CD8-positive, alpha-beta memory T cell (primary cell): ENCODE measurements at places on chromosomes 1 and 21. TPM values are rescaled to one million over a fixed set of nuclear protein-coding genes. Genes with fewer than 3 reads are reported as not detected.

DNA sequence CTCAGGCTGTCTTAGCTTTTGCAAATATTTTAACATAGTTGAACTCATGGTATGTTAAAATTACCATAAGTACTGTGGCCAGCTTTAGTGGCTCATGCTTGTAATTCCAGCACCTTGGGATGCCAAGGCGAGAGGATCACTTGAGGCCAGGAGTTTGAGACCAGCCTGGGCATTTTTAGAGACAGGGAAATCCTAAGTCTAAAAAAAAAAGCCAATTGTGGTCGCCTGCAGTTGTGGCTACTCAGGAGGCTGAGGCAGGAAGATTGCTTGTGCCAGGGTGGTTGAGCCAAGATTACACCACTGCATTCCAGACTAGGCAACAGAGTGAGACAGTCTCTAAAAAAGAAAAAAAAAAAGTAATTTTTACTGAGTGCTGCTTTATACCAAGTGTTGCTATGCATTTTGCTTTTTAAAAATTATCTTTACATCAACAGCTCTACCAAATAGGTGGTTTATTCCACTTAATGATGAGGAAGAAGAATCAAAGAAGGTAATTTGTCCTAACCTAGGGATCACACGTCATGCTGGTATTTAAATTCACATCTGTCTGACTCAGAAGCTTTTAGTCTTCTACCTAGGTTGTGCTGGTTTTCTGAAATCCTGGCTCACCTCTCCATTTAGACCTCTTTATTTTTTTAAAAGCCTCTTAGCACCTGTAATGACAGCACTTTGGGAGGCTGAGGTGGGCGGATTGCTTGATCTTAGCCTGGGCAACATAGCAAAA, 16.8 kb downstream of the PPP1R12B start:
- H3K4me3 ChIP-seq = no peak overlapping the region
- H3K36me3 ChIP-seq = no peaks in the 10 kb centered on the region
- no peak overlapping the region for H3K27ac ChIP-seq
- no peaks in the 10 kb centered on the region for H3K27me3 ChIP-seq
- DNase-seq = no peak
- H3K4me1 ChIP-seq = no peaks in the 10 kb centered on the region

DNA sequence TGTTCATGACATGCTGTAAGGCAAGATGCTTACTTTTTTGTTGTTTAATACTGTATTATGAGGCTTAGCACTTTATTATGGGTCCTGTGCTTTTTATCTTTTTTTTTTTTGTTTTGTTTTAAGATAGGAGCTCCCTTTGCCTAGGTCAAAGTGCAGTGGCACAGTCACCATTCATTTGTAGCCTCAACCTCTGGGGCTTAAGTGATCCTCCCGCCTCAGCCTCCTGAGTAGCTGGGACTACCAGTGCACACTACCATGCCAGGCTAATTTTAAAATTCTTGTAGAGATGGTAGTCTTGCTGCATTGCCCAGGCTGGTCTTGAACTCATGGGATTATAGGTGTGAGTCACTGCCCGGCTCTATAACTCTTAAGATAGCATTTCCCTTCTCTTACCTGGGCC, 4.6 kb downstream of the UBAP2L start:
- no peak overlapping the region for H3K4me3 ChIP-seq
- H3K4me1 ChIP-seq = peaks cover 30% of the 10 kb centered on the region
- H3K27ac ChIP-seq = no peak overlapping the region
- H3K36me3 ChIP-seq = peaks cover 44% of the 10 kb centered on the region
- no peak for DNase-seq

GRCh38 chr1:231106347-231106746, 55.5 kb upstream of the TRIM67 start:
- H3K27me3 ChIP-seq = no peaks in the 10 kb centered on the region
- DNase-seq = no peak
- no peak overlapping the region for H3K4me3 ChIP-seq

DNA sequence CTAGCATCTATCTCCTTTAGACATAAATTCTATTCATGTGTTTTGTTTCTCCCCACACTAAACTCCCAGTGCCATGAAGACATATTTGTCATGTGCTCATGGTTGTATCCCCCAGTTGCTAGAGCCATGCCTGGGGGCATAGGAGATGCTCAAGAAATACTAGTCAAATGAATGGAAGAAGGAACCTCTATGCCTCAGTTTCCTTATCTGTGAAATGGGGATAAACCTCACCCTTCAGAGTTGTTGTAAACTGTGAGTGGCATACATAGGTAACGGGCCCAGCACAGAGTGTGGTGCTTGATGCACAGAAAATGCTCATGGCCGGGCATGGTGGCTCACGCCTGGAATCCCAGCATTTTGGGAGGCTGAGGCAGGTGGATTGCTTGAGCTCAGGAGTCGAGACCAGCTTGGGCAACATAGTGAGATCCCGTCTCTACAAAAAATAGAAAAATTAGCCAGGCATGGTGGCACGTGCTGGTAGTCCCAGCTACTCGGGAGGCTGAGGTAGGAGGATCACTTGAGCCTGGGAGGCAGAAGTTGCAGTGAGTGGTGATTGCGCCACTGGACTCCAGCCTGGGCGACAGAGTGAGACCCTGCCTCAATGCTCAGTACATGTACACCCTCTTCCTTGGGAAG, 8.7 kb downstream of the LDLRAD2 start:
- DNase-seq = no peak
- no peaks in the 10 kb centered on the region for H3K4me1 ChIP-seq
- H3K36me3 ChIP-seq = no peaks in the 10 kb centered on the region
- H3K27me3 ChIP-seq = no peaks in the 10 kb centered on the region
- H3K27ac ChIP-seq = no peak overlapping the region

GRCh38 chr1:9733160-9733789, 81.7 kb downstream of the PIK3CD start:
- peaks cover 51% of the 10 kb centered on the region for H3K36me3 ChIP-seq
- H3K4me3 ChIP-seq = no peak overlapping the region
- no peak for DNase-seq
- peaks cover 49% of the 10 kb centered on the region for H3K4me1 ChIP-seq

DNA sequence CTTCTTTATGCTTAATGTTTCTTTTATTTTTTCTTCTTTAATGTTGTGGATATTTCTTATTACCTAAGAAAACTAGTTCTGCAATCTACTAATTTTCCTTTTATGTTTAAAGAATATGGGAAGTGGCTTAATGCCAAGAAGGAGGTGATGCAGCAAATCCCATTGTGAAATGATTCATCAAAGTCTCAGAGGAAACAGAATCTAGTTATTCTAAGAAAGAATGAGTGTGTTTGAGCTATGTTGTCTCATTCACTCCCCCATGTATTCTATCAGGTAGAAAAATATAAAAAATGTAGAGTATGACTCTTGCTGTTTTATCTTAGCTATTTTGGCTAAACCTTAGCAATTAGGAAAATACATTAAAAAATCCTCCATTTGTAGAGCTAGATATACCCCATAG, 659.9 kb upstream of the RGS18 start:
- H3K4me3 ChIP-seq = no peak overlapping the region
- H3K4me1 ChIP-seq = no peaks in the 10 kb centered on the region

GRCh38 chr1:168050880-168051279, 85.8 kb downstream of the GPR161 start:
- H3K4me1 ChIP-seq = no peaks in the 10 kb centered on the region
- H3K27me3 ChIP-seq = no peaks in the 10 kb centered on the region
- H3K27ac ChIP-seq = no peak overlapping the region
- no peaks in the 10 kb centered on the region for H3K36me3 ChIP-seq

DNA sequence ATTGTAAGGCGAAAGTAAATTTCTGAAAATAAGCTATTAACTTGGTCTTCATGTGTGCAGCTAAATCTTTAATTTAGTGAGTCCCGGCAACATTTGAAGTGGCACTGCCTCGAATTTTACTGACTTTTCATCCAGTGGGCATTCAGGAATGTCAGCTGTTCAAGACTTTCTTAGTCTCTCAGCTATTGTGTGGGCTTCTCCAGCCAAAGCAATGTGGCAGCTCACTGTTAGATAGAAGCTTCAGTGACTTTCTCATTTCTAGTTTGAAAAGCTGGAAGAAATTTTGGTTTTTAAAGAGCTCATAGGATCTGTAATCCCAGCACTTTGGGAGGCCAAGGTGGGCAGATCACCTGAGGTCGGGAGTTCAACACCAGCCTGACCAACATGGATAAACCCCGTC, 44.3 kb upstream of the FAM89A start:
- no peaks in the 10 kb centered on the region for H3K36me3 ChIP-seq
- H3K27me3 ChIP-seq = no peaks in the 10 kb centered on the region
- H3K27ac ChIP-seq = no peak overlapping the region
- no peak overlapping the region for H3K4me3 ChIP-seq
- no peaks in the 10 kb centered on the region for H3K4me1 ChIP-seq

DNA sequence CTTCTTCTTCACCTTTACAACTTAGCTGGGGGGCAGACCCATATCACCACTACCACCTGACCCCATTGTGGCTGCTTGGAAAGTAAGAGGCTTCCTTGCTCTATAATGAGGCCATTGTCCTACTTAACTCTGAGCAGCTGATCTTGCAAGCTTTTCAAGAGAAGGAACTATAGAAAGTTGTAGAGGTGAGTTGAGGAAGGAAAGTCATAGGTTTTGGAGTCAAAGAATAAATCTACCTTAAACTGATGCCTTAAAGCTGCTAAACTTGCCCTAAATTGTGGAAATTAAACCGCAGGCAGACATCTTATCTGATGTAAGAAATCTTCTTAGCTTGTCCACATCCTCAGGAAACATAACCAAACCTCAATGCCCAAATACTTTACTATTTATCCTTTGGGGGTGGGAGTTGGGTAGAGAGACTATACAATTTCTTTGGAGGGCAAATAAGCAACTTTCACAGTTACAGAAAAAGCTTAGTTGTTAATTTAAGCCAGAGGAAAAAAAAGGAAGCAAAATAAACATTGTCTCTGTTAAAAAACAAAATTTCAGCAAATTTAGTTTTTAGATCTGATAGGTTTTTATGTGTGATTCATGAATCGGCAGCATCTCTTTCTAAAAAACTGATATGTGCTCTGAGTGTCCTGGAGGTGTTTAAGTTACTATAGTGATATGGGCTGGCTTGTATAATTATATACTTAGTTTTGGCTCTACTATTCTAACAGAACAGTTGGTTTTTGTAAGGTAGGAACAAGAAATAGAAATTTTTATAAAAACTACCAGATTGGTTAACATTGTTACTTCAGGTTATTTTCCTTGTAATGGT, 4.7 kb downstream of the IL23R start:
- H3K27ac ChIP-seq = peak overlapping the region; percentile 3
- H3K36me3 ChIP-seq = no peaks in the 10 kb centered on the region
- H3K4me1 ChIP-seq = peaks cover 34% of the 10 kb centered on the region

DNA sequence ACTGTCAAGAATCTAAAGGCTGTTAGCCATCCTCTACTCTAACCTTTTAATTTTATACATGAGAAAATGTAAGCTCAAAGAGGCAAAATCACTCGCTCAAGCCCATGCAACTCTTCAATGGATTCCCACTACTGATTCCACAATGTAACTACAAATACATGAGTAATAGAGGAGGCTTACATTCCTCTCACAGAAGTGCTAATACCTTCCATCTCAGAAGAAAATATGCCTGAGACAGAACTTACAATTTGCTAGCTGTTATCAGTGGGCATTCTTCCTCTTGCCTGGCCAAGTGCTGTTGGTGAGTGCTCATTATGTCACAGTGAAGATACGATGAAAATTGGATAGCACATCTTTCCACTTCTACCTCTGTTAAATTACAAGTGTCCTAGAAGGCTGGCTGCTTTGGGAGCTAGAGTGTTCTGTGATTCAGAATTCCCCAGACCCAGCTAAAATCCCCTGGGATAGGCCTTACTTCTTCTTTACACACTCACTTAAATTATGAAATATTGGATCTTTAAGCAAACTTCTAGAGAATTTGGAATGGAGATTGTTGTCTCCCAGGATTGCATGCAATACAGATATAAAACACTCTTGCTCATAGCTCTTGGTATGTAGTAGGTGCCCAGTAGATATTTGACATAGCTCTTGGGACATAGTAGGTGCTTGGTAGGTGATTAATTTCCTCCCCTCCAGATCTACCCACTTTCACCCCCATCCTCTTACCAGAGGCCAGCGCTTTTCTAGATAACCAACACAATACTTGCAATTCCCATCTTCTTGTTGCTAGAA, 24.1 kb downstream of the BCL9 start:
- no peaks in the 10 kb centered on the region for H3K4me1 ChIP-seq
- DNase-seq = no peak
- no peak overlapping the region for H3K4me3 ChIP-seq
- no peak overlapping the region for H3K27ac ChIP-seq
- peaks cover 6% of the 10 kb centered on the region for H3K27me3 ChIP-seq
- H3K36me3 ChIP-seq = no peaks in the 10 kb centered on the region

- no peak overlapping the region for H3K4me3 ChIP-seq
- no peaks in the 10 kb centered on the region for H3K4me1 ChIP-seq
- DNase-seq = no peak
Observed at GRCh38 chr1:52876843-52877242, 34.3 kb downstream of the ZYG11A start.

DNA sequence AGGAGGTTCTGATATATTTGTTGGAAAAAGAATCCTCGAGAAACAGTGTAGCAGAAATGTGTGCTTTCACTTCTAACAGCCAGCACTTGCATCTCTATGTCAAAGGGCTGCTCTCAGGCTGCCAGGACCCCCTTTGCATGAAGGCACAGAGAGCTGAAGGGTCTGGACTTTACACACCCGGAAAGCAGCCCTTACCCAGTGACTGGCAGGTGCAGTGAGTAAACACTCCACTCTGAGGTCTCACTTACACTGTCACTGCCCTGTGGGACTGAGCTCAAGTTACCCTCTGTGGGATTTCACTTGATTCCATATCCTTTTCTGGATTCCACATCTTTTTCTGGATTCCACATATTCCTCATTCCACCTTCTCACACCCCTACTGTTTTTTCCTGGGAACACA, 40.8 kb upstream of the PPP2R5A start:
- no peak overlapping the region for H3K27ac ChIP-seq
- H3K4me3 ChIP-seq = no peak overlapping the region
- H3K27me3 ChIP-seq = no peaks in the 10 kb centered on the region
- peaks cover 6% of the 10 kb centered on the region for H3K4me1 ChIP-seq
- no peaks in the 10 kb centered on the region for H3K36me3 ChIP-seq

DNA sequence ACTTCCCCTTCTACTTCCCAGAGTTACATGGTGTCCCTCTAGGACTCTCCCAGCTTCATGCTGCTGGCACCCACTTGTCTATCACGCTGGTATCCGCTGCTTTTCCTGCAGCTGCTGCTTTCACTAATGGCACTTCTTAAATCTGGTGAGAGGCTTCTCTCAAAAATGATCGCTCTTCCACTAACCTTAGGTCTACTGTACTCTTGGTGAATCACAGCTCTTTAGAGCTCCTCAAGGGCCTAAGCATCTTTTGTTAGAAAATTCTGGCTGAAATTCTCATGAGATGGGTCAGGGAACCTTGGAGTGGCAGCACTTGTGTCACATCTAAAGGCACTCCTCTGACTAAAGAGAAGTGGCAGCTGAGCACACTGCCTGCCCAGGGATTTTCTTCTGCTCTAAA, 32.1 kb downstream of the ZMYND12 start:
- no peaks in the 10 kb centered on the region for H3K36me3 ChIP-seq
- H3K4me1 ChIP-seq = no peaks in the 10 kb centered on the region
- no peak overlapping the region for H3K27ac ChIP-seq
- H3K4me3 ChIP-seq = no peak overlapping the region
- H3K27me3 ChIP-seq = no peaks in the 10 kb centered on the region

GRCh38 chr21:45537111-45537745, 5.0 kb downstream of the SLC19A1 start:
- peak; percentile 39 for DNase-seq
- no peaks in the 10 kb centered on the region for H3K27me3 ChIP-seq
- peaks cover 22% of the 10 kb centered on the region for H3K4me1 ChIP-seq
- no peaks in the 10 kb centered on the region for H3K36me3 ChIP-seq

SPRR2G gene
- not detected for total RNA-seq

PRDM16 gene
- total RNA-seq = not detected

KMO gene
- total RNA-seq = 0.60 TPM

GIPC2 gene
- total RNA-seq = 0.24 TPM

GPR37L1 gene
- total RNA-seq = not detected

AADACL3 gene
- not detected for total RNA-seq

AP4B1 gene
- 36.2 TPM for total RNA-seq

TLCD4 gene
- 0.09 TPM for total RNA-seq
